Progenitor cell of endocrine pancreas (in vitro differentiated cells): ENCODE measurements at places on chromosomes 11 and 22. TPM values are rescaled to one million over a fixed set of nuclear protein-coding genes. Genes with fewer than 3 reads are reported as not detected.

VSIG10L2 gene
- total RNA-seq: not detected in 2 replicates

TRIM49 gene
- not detected in 2 replicates for total RNA-seq

OR52N5 gene
- total RNA-seq: not detected in 2 replicates

MIAT gene
- 1.3 and 1.4 TPM in 2 replicates for total RNA-seq

ART5 gene
- total RNA-seq: 1.8 and 3.8 TPM in 2 replicates

MUC6 gene
- 1.6 and 1.9 TPM in 2 replicates for total RNA-seq

ARVCF gene
- 95.3 and 101 TPM in 2 replicates for total RNA-seq

MS4A3 gene
- total RNA-seq: not detected in 2 replicates

SERHL2 gene
- total RNA-seq: 0.69 and 1.0 TPM in 2 replicates

CD6 gene
- 0.55 and 0.62 TPM in 2 replicates for total RNA-seq

SMIM35 gene
- total RNA-seq: not detected in 2 replicates

GP1BB gene
- total RNA-seq: 5.8 and 7.7 TPM in 2 replicates

DNA sequence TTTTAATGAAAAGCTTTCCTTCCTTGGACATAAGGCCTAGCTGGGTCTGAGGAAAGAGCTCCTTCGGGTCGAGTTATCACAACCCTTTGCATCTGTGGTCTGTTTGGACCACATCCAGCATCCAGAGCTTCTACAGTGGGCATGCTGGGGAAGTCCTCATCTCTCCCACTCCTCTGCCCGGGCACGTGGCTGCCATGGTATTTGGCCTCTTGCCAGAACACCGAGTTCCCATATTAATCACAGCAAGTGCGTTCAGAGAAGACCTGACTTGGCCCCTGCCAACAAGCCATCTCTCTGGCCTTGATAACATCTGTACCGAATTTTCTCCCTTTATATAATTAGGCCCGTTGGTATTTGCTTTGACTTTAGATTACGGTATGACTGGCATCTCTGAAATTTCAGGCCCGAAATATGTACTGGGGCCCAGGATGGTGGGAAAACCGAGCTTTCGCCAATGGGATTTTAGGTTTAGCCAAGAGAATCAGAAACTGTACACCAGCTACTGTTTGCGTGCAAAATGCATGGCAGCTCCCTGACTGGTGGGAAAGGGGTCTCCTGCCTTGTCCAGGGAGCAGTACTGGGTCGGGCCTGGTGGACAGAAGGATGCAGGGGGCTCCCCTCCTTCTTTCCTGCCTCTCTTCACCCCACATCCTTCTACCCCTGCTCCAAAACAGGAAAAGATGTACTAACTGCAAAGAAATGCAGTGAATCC lies 90.0 kb downstream of the MICAL2 start:
- peak overlapping the region; percentile 84 for H3K27ac ChIP-seq
- peak overlapping the region; percentile 22 for H3K4me3 ChIP-seq
- no peaks in the 10 kb centered on the region for H3K36me3 ChIP-seq

DNA sequence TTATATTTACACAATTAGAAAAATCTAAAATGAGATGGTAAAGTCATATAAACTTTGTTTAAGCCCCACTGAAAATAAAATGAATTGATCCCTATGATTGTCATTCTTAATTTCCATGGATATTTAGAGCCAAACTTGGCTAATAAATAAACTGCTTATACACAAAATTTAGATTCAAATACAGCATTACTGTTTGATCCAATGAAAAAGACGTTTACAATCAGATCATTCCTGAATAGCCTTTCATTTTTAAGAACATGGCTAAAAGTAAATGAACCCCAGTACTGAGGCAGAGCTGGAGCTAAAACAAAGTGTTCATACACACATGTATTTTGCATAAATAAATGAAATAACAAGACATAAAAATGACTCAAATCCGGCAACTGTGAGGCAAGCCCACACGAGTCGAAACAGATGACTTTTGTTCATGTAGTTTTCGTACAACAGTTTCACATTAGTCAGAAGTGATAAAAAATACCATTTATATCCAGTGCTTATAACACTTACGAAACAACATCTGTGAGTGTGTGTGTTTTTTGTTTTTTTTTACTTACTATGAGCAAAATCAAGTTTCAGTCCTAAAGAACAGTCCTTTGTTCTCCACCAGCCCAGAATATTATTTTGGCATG lies 386.5 kb downstream of the SOX6 start:
- DNase-seq: no peak
- no peaks in the 10 kb centered on the region for H3K27me3 ChIP-seq
- H3K27ac ChIP-seq: no peak overlapping the region
- peaks cover 42% of the 10 kb centered on the region for H3K4me1 ChIP-seq
- H3K36me3 ChIP-seq: peaks cover 7% of the 10 kb centered on the region

- no peaks in the 10 kb centered on the region for H3K27me3 ChIP-seq
- H3K36me3 ChIP-seq: peaks cover 1% of the 10 kb centered on the region
- H3K27ac ChIP-seq: peak overlapping the region; percentile 96
- DNase-seq: no peak
- H3K4me3 ChIP-seq: peak overlapping the region; percentile 91
- H3K4me1 ChIP-seq: peaks cover 18% of the 10 kb centered on the region
Measured at GRCh38 chr22:40637183-40638150, 948 bp upstream of the MRTFA start.

GRCh38 chr22:34111210-34111824 lies 191.0 kb upstream of the LARGE1 start:
- no peak overlapping the region for H3K27ac ChIP-seq
- H3K4me3 ChIP-seq: no peak overlapping the region
- H3K4me1 ChIP-seq: peaks cover 3% of the 10 kb centered on the region

- no peaks in the 10 kb centered on the region for H3K36me3 ChIP-seq
- no peak for DNase-seq
- no peak overlapping the region for H3K27ac ChIP-seq
Measured at GRCh38 chr22:49568751-49569285, 258.9 kb downstream of the BRD1 start.

DNA sequence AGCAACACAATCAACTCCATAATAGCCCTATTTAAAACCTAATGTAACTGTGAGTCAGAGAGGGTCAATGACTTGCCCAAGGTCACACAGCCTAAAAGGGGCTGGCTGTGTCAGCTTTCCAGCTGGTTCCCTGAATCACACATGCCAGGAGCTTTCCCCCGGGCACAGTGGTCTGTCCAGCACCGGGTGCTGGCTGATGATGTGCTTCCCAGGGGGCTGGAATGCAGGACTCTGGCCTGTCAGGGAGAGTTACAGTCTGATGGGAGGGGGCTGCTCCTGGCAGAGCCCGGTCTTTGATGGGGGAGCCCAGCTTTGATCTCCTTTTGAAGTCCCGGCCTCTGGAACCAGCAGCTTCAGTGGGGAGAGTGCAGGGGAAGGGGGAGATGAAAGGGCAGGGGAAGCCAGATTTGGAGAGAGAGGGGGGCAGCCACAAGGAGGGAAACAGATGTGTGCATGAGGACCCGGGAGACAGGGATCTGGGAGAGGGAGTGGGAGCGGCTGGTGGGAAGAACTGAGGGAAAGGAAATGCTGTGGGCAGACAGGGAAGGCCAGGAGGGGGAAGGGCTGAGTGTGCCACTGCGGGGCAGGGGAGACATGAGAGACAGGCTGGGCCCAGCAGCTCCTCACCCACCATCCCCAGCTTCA lies 102.7 kb downstream of the NECTIN1 start:
- peaks cover 28% of the 10 kb centered on the region for H3K27me3 ChIP-seq
- H3K4me3 ChIP-seq: no peak overlapping the region
- DNase-seq: no peak
- no peaks in the 10 kb centered on the region for H3K4me1 ChIP-seq
- no peaks in the 10 kb centered on the region for H3K36me3 ChIP-seq

- no peak for DNase-seq
- peaks cover 29% of the 10 kb centered on the region for H3K4me1 ChIP-seq
- H3K27ac ChIP-seq: peak overlapping the region; percentile 76
- no peaks in the 10 kb centered on the region for H3K27me3 ChIP-seq
Measured at GRCh38 chr11:106156290-106156937, 79.0 kb downstream of the AASDHPPT start.

DNA sequence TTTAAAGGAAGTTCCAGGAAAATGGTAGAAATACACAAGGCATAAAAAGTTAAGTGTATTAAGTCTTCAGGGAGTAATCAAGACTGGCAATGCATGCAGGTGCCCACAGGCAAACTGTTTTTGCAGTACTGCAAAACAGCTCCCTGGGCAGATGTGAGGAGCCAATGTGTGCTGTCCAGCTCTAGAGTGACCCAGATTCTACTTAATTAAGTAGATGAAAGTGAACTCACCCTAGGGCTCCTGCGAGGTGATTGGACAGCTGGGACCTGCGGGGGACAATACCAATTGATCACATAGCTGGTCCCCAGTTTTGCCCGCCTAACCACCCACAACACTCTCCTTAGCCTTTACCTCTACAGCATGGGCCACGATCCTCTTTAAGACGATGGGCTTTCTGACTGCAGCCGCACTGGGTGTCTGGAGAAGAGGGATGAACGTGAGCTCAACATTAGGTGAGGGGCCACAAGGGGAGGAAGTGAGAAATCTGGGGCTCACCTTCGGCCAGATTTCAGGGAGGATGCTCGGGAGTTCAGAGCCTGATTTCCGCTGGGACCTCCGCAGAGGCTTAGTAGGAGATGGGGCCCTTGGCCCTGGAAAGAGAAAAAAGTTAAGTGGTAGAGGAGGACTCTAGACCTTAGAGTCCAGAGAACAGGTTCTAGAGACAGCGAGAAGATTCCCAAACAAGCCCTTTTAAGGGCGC lies 556 bp downstream of the CDCA5 start:
- no peak for DNase-seq
- H3K4me3 ChIP-seq: peak overlapping the region; percentile 95
- no peaks in the 10 kb centered on the region for H3K27me3 ChIP-seq
- peak overlapping the region; percentile 99 for H3K27ac ChIP-seq

DNA sequence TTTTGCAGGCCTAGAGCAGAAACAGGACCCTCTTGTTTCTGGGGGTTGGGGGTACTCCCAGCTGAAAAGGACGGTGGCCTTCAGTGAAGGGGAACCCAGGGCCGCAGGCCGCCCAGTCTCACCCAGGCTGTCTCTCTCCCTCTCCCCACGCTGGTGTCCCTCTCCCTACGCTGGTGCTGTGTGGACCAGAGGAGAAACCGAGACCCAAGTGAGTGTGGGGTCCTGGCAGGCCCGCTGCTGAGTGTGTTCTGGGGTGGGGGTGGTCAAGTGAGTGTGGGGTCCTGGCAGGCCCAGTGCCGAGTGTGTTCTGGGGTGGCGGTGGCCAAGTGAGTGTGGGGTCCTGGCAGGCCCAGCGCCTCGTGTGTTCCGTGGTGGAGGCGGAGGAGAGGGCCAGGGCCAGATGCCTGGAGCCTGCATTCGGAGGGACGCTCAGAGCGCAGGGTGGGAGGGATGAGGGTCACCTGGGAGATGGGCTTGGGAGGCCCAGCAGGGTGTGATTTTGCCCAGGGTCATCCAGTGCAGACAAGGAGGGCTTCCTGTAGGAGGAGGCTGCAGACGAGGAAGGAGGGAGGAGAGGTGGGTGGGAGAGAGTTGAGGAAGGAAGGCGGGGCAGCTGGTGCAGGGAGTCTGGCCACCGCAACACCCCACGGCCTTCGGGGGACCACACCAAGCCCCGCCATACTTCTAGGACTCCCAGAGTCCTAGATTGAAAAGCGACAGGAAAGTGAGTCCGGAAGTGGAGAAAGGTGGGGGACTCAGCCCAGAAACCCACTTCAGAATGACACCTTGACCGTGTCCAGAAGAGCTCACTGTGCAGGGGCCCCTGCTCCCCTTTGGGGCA lies 10.3 kb downstream of the TNNT3 start:
- peaks cover 29% of the 10 kb centered on the region for H3K27me3 ChIP-seq
- no peaks in the 10 kb centered on the region for H3K36me3 ChIP-seq
- H3K27ac ChIP-seq: no peak overlapping the region
- no peaks in the 10 kb centered on the region for H3K4me1 ChIP-seq
- H3K4me3 ChIP-seq: no peak overlapping the region
- no peak for DNase-seq

GRCh38 chr11:48165426-48165825 lies 51.2 kb upstream of the OR4B1 start:
- H3K27me3 ChIP-seq: no peaks in the 10 kb centered on the region
- H3K36me3 ChIP-seq: peaks cover 15% of the 10 kb centered on the region
- no peak for DNase-seq
- no peak overlapping the region for H3K27ac ChIP-seq
- H3K4me1 ChIP-seq: no peaks in the 10 kb centered on the region

- no peak overlapping the region for H3K4me3 ChIP-seq
- DNase-seq: no peak
- no peaks in the 10 kb centered on the region for H3K36me3 ChIP-seq
- peak overlapping the region; percentile 62 for H3K27ac ChIP-seq
Measured at GRCh38 chr11:93279851-93280347, 50.6 kb upstream of the DEUP1 start.

DNA sequence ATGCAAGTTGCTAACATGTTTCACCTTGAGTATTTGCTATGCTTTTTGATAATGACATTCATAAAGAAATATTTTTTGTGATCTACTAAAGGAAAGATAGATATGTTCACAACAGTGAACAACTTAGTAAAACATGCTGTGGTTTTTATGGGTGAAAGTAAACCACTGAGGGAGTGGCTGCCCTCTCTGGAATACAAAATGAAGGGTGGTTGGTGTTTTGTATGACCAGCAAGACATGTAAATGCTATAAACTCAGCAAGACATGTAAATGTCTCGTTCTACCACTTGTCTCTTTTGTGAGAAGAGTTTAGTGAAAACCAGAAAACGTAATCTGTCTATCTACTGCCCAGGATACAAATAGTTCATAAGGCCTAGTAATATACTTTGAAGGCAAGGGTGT lies 7.6 kb upstream of the AMPD3 start:
- H3K27ac ChIP-seq: no peak overlapping the region
- H3K36me3 ChIP-seq: no peaks in the 10 kb centered on the region
- DNase-seq: no peak
- peaks cover 7% of the 10 kb centered on the region for H3K4me1 ChIP-seq

GRCh38 chr11:118084247-118084646 lies 2.5 kb downstream of the SMIM35 start:
- peaks cover 13% of the 10 kb centered on the region for H3K27me3 ChIP-seq
- no peak overlapping the region for H3K27ac ChIP-seq
- no peaks in the 10 kb centered on the region for H3K36me3 ChIP-seq
- H3K4me3 ChIP-seq: no peak overlapping the region
- peaks cover 13% of the 10 kb centered on the region for H3K4me1 ChIP-seq

DNA sequence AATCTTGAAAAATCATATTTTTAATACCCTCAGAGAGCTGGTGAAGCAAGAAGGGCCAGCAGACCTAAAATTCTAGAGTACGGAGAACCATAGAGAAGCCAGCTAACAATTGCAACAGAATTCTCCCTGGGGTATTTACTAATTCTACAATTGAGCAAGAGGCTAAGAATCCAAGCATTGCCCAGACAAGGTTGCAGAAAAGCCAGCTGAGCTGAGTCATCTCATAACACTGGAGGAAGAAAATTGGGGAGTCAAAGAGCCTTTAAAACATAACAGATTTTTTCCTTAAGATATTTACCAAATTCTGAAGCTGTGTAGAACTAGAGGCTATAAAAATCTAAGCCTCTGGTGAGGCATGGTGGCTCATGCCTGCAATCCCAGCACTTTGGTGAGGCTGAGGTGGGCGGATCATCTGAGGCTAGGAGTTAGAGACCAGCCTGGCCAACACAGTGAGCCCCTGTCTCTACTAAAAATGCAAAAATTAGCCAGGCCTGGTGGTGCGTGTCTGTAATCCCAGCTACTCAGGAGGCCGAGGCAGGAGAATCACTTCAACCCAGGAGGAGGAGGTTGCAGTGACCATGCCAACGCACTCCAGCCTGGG lies 13.6 kb upstream of the TMEM216 start:
- no peak for DNase-seq
- H3K36me3 ChIP-seq: peaks cover 10% of the 10 kb centered on the region
- H3K27ac ChIP-seq: no peak overlapping the region
- no peak overlapping the region for H3K4me3 ChIP-seq
- H3K27me3 ChIP-seq: no peaks in the 10 kb centered on the region
- H3K4me1 ChIP-seq: no peaks in the 10 kb centered on the region

GRCh38 chr22:26857169-26857568 lies 199.8 kb downstream of the MIAT start:
- H3K36me3 ChIP-seq: no peaks in the 10 kb centered on the region
- H3K4me1 ChIP-seq: no peaks in the 10 kb centered on the region
- no peak overlapping the region for H3K27ac ChIP-seq
- DNase-seq: no peak
- peaks cover 11% of the 10 kb centered on the region for H3K27me3 ChIP-seq
